ENCODE measurements at places on chromosomes 4 and X.

DNA sequence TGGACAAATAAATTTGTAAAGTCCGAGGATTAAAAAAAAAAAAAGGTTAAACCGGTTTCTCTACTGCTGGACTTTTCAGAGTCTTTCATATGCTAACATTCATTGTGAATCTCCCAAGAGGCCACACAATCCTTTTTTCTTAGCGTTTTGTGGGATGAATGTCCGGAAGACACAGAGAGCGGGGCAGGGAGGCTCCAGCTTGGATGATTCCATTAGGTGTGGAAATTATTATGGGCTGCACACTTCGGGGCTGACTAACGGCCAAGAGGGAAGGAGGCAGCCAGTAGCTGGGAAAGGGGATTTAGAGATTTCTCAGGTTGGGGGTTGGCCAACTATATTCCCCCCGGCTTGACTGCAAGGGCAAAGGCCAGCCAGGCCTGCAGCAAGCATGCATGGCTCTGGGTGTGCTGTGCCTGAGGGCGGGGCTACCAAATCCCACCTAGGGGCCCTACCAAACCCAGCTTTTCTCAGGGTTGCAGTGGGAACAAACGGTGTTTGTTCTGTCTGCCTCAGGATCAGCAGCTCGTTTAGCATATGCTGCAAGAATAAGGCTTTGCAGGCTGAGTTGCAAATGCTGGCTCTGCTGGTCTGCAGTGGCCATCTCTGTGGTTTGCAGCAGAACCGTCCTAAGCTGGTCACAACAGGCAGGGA, 28.6 kb downstream of the NYX start:
- DNase-seq = no peak

DNA sequence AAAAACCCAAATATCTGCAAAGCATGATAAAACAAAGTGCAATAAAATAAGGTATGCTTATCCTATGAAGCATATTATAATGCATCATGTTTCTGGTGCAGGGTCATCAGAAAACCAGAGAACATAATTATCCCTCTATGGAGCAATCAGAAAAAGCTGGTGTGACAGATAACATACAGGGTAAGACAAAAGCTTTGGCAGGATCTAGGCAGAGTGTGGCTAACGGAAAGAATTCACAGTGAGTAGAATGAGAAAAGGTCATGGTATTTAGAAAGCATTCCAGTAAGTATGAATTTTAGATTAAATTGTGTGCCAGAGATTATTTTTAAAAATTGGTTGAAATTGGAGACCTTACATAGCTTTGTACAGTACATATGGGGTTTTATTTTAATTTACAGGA, 29.0 kb upstream of the UGT2B4 start:
- no peak for DNase-seq

DNA sequence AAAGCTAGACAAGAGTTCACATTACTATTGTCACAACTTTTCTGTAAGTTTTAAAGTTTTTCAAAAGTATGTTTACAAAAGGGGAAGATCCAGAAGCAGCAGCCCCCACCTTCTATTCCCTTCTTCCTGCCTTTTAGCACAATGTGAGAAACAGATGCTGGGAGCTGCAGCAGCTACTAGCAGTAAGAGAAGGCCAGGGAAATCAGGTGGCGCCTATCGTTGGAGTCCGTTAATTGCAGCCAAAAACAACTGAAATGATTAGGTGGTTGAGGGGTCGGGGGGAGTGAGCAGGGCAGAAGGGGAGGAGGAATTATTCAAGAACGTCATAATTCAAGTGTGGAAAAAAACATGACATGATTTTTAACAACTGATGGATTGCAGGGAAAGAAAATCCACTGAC, 27.4 kb downstream of the FRYL start:
- DNase-seq = no peak

DNA sequence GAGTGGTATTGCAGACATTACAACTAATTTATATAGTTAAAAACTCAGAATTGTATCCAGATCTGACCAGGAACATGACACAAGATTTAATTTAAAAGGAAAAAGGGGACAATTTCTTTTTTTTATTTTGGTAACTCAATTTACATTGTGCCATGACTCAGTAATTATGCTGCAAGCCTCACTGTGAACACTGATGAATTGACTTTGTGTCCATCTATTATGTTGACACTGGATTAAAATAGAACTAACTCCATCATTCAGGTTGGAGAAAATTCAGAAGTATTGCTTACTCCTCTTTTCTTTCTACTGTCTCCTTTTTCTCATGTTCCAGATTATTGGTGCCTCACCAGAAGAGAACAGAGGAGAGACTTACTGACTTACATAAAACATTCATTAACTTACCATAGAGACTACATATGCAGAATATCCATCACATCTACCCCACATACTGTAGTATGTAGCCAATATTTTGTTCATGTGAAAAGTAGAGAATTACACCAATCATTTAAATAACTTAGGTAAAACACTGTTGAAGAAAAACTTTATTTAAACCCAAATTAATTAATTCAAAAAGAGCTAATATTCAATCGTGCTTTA, 15.8 kb upstream of the LEF1 start:
- no peak for DNase-seq
